Stimulated activated naive CD8-positive, alpha-beta T cell treated with anti-CD3 and anti-CD28 coated beads, Interleukin-15, Interleukin-2, amounts not matched to agents 100 U/mL and 50 U/mL, for 24 hours (primary cell): ENCODE measurements at places on chromosomes 1 and 21.

GRCh38 chr1:16386454-16387113 is 19.5 kb downstream of the SZRD1 start:
- no peak for DNase-seq

DNA sequence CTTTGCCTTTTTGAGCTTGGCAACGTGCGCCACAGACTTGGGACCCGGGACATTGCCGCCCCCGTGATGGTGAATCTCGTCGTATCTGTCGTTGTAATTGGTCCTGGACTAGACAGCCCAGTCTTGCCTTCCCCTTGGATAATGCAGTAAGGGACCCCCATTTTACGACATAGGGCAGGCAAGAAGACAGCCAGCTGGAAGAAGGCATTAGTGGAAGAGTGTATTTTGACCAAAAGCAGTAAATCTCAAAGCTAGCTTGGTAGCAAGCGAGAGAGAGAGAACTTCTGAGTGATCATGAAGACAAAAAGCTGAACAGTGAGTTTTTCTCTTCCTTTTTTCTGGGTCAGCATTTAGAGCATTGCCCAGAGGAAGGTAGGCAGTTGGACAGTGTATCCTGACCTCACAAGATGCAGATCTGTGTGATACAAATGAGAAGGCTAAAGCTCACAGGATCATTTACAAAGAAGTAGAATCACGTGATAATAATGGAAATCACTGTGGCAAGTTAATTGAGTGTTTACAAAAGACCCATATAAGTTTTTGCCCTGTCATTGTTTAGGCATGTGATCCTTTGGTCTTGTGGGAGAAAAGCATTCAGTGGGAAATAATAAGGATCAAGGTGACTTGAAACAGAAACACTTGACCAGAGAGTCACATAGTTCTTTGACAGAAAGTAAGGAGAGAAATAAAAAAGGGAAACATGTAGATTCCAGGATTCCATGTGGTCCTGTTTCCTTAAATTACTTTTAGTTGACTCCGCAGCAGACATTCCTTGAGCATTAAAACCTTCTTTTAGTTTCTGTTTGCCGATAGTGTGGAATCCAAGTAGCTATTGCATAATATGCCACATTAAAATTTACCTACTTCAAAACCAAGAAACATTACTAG is 66.3 kb downstream of the CNST start:
- no peak for DNase-seq

- no peak for DNase-seq
Measured at GRCh38 chr1:197429372-197429771, 161.3 kb downstream of the CRB1 start.

DNA sequence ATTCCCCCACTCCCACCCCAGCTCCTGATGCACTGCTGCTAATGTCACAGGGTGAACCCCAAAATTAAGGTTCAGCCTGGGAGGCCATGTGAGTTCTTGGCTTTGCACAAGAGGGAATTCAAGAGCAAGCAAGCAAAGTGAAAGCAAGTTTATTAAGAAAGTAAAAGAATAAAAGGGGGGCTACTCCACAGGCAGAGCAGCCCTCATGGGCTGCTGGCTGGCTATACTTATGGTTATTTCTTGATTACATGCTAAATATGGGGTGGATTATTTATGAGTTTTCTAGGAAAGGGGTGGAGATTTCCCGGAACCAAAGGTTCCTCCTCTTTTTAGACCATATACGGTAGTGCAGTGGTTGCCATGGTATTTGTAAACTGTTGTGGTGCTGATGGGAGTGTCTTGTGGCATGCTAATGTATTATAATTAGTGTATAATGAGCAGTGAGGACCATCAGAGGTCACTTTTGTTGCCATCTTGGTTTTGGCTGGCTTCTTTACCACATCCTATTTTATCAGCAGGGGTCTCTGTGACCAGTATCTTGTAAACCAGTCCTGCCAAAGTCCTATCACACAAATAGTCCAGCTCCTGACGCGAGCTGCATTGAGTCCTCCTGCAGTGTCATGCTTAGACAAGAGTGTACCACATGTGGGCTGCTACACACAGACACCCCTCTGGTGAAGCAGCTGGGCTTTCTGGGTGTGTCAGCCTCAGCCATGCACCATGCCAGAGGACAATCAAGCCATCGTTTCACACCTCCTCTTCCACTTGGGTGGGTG is 46.4 kb upstream of the CSF1 start:
- DNase-seq = no peak

DNA sequence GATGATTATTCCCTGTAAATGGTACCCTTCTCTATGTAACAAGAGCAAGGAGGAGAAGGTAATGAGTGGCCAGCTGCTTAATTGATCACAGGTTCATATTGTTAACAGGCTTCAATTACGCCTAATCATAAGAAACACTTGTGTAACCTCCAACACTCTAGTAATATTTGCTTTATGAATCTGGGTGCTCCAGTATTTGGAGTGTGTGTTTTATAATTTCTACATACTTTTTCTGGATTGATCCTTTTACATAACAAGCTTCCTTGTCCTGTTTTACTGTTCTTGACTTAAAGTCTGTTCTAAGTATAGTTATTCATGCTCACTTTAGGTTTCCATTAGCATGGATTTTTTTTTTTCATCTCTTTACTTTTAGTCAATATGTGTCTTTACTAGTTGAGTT is 984.2 kb downstream of the AMY1C start:
- no peak for DNase-seq

DNA sequence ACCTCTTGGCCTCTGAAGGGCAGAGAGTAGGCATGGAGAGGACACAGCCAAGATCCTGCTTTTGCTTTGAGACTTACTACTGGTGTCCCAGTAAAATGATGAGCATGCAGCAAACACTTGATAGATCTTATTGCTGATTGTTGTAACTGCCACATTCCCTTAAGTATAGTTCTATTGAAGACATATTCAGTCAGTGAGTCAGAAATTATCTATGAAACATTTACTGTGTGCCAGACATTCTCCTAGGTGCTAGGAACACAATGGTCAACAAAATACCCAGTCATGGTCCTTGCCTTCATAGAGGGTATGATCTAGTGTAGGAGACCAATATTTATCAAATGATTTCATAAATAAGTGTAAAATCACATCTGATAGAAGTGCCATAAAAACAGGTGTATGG is 13.6 kb downstream of the STYXL2 start:
- DNase-seq = no peak

GRCh38 chr1:203084588-203085527 is 954 bp downstream of the MYOG start:
- DNase-seq = peak; percentile 45

GRCh38 chr1:222919478-222919865 is 104.6 kb downstream of the DISP1 start:
- DNase-seq = no peak

GRCh38 chr21:25296252-25296651 is 311.0 kb downstream of the MRPL39 start:
- no peak for DNase-seq

GRCh38 chr1:172487550-172487949 is 43.7 kb upstream of the PIGC start:
- no peak for DNase-seq

- DNase-seq = no peak
Measured at GRCh38 chr1:29515170-29515955, 279.0 kb downstream of the PTPRU start.

- no peak for DNase-seq
Measured at GRCh38 chr1:230937371-230937770, 41.3 kb downstream of the TTC13 start.

DNA sequence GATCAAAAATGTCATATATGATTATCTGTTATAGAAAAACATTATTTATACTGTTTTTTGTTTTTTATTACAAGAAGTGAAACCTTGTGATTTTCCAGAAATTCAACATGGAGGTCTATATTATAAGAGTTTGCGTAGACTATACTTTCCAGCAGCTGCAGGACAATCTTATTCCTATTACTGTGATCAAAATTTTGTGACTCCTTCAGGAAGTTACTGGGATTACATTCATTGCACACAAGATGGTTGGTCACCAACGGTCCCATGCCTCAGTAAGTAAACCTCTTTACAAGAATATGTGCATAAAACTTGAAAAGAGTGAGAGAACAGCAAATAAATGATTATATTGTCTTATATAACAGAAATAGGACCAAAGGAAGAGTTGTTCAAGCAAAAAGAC is 14.5 kb downstream of the CFHR4 start:
- DNase-seq = no peak

- DNase-seq = no peak
Measured at GRCh38 chr21:45484318-45484717, 57.9 kb downstream of the SLC19A1 start.

DNA sequence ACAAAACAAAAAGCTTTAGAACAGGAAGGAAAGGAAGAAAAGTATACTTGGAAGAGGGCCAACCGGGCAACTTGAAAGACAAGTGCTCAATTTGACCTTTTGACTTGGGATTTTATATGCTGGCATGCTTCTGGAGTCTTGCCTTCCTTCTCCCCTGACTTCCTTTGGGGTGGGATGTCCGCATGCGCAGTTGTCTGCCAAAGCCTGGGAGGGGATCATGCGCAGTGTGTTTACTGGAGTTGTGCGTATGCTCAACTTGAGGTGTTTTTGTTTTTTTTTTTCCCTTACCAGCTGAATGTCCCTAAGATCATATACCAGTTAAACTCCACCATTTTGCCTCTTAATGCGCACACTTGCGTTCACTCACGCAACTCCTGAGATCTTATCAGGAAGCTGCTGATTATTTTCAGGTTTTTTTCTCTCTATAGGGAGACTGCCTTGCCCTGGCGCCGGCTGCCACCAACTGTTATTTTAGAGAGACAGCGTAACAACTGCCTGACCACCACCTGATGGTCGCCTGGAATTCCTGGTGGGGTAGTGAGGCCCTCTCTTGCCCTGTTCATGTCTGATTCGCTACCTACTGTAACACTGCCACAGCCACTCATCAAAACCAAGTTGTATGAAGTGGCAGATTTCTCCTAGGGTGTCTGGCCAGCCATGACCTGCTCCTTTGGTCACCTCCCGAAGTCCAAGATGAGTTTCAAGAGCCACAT is 138.7 kb upstream of the ZNF644 start:
- DNase-seq = no peak

DNA sequence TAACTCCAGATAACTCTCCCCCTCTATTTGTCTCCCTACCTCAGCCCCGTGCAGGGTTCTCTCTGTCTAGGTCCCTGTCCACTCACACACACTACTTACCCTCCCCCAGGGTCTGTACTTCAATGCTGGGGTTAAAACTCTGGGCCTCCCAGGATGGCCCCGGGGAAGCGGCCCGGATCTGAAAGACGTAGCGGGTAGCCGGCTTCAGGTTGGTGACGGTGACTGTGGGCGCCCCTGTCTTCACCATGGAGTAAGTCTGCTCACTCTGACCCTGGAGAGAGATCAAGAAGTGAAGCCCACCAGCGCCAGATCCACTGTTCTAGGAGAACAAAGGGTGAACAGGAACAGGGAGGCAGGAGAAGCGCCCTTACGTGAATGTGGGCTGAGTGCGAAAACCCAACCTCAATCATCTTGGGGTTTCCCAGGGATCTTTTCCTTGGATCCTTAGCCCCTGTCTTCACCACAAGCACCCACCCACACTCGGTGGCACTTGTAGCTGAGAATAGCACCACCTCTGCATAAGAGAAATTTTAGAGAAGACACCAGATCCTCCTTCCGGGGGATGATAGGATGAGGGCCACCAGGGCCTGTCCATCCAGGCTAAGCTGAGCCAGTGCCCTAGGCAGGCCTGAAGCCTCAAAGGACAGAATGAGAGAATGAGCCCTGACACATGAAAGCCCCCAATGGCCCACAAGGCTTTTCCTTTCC is 33.5 kb downstream of the EPHA10 start:
- no peak for DNase-seq

DNA sequence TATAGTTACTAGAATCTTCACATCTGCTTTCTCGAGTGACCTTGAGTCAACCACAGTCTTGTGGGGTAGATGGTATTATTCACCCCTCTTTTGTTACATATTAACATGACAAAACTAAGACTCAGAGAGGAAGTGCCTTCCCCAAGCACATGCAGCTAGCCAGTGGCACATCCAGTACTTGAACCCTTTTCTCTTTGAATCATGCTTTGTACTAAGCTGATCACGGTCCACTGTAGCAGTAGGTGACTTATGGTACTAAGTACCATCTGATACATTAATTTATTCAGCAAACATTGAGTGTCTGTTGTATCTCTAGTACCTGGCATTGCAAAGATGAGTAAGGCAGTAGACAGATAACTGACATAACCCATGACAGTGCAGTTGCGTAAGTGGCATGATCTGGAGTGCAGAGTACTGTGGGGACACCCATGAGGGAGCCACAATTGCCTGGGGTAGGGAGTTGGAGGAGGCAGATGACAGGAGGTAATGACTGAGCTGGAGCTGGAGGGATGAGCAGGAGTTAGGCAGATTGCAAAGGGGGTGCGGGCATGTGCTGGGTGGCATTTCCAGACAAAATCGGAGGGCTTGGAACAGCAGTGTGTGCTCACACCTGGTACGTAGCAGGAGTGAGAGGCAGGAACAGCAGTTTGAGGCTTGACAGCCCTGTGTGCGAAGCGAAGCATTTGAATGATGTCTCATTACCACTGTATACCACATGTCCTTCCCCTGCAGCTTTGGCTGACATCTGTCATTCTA is 29.8 kb downstream of the UCK2 start:
- no peak for DNase-seq

- DNase-seq = peak; percentile 28
Measured at GRCh38 chr1:6745073-6745472, 40.2 kb upstream of the CAMTA1 start.

DNA sequence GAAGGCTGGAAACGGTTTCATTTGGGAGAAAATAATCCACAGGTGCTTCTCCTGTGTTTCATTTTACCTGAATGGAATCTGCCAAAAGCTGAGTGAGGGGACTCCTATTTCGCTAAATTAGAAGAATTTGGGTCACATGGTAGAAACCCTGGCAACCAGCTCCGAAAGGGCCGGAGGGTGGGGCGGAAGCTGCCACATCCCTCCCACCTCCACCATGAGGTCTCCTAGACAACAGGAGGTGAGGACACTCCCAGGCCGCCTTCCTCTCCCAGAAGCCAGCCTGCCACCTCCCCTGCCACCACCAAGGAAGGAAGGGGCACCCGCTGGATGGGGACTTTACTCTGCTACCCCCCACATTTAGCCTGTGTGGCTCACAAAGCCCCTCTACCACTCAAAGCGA is 199.9 kb upstream of the ZC3H12A start:
- no peak for DNase-seq

GRCh38 chr21:45439901-45440461 is 35.0 kb downstream of the COL18A1 start:
- DNase-seq = no peak

DNA sequence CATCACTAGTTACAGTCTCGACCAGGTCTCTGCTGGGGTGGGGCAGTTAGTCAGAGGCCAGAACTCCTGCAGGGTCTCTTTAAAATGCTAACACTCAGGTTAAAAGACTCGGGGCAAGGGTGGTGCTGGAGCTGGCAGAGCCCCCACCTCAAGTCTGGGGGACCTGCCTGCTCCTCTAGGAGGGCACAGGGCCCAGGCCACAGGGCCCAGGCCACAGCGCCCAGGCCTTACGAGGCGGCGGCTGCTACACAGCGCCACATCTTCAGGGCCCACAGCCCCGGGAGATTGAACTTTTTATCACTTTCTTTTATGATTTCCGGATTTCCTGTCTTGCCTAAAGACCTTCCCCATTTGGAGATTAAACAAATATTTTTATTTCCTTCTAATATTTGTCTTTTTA is 10.4 kb downstream of the MPZ start:
- no peak for DNase-seq
